ENCODE measurements at places on chromosomes 6 and 20. TPM values are rescaled to one million over a fixed set of nuclear protein-coding genes. Genes with fewer than 3 reads are reported as not detected.

- no peak for DNase-seq
Observed at GRCh38 chr6:130306377-130306776, 59.4 kb upstream of the TMEM200A start.

DNA sequence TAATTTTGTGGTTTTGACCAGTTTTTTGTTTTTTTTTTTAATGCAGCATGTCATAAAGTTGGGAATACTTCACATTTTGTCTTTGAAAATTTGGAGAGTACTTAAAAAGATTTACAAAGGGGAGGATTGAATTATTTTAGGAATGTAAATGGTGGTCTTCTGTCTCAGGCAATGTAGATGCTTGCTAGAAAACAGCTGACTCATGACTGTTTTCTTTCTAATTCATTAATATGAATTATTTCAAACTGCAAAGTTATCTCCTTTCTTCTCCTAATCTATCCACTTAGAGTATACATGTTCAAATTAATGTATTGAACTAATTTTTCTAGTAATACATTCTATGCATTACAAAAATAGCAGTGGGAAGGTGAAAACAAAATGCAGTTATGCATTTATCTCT lies 24.9 kb downstream of the HCRTR2 start:
- no peak for DNase-seq

GRCh38 chr6:132179955-132180354 lies 221.3 kb downstream of the MOXD1 start:
- DNase-seq: no peak

GRCh38 chr6:94217836-94218235 lies 798.5 kb upstream of the EPHA7 start:
- no peak for DNase-seq

- DNase-seq: peak; percentile 33
Observed at GRCh38 chr6:12233693-12234571, 56.2 kb upstream of the EDN1 start.

FNDC1 gene
- total RNA-seq: 1.2 TPM

DNA sequence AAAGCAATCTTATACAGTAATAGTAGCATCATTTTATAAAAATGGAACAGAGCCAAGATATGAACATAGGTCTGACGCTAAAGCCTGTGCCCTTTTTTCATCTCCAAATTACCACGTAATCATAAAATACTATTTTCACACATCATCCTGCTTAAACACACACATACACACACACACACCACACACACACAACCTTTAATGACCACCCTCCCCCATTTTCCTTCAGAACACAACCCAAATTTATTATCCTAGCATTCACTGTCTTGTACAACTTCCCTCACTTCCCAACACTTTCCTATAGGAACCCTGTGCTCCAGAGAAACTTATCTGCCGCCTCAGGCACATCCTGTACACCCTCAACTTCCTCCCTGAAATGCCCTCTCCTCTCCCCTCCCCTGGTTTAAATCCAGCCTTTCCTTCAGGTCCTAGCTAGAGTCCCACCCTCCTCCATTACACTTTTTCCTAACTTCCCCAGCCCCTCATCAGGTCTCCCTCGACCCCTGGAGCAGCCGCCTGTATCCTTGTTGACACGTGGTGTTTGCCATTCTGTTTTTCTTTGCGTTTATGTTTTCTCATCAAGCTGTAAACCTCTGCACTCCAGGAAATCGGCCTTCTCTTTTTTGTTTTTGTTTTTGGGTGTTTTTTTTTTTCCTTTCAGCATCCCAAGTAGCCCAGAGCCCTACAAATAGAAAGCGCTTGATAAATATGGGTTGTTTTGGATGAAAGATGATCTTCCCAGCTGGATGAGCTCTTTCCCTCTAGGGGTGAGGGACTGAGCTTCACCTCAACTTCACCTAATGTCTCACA lies 968 bp upstream of the MMP24 start:
- no peak for DNase-seq

GRCh38 chr20:47957135-47957534 lies 171.9 kb upstream of the SULF2 start:
- no peak for DNase-seq

RAET1G gene
- not detected for total RNA-seq

DNA sequence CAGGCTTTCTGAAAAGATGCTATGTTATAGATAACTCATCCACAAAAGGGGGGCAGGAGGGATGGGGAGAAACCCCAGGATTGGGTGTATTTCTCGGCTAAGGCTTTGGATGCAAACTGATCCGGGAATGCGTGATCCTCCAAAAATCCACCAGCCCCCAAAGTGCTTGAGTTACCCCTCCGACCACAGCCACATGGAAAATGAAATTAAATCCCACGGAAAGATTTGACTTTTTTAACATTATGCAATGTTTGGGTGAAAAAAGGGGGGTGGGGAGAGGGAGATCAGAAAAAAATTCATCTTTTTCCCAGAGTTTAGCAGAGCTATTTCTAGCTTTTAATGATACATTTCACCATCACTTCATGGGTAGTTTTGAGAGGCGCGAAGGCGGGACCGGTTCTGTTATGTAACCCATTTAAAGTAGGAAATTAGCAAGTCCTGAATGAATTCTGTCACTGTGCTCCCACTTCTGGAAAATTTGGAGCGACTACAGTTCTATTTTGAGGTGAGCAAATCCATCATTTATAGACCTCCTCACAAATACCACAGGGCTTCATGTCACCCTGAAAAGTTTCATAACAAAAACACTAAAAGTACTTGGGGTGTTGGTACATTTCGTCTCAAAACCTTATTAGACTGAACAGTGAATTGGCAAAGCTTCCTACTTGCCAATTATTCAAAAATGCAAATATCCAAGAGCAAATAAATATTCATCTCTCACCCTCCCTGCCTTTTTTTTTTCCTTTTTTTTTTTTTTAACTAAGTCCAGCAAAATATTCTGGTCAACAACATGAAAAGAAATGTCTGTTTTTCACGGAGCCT lies 51.9 kb upstream of the NFATC2 start:
- peak; percentile 36 for DNase-seq

Measured in frontal cortex (tissue), 4 donors.